ENCODE measurements at places on chromosomes 4 and X. TPM values are rescaled to one million over a fixed set of nuclear protein-coding genes. Genes with fewer than 3 reads are reported as not detected.

Gene GLUD2
- total RNA-seq, result 1.3 TPM

Gene ADH1B
- not detected for total RNA-seq

DNA sequence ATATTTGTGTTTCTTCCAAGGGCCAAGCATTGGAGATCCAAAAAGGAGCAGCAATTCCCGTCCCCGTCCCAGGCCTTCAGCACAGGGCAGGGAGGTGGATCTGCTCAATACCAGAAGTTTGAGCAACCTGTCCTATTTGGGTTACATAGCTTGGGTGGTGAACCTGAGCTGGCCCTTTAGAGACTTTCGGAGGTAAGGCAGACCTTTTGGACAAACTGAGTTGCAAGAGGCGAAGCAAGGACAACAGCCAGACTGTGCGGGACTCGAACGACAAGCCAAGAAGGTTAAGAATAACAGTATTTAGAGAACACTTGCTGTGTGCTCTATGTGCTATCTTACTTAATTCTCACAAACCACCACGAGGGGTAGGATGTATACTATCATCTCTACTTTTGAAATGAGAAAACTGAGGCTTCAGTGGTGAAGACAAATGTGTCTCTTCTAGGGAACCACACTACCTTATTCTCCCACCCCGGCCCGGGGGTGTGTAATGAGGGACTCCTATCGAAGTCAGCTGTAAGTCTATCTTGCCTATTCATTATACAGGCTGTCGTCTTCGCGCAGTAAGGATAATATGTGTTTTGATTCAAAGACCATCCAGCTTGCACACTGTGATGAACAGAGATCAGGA lies 1.3 kb downstream of the NOP14 start:
- H3K27me3 ChIP-seq, result no peaks in the 10 kb centered on the region
- peak overlapping the region; percentile 78 for H3K4me3 ChIP-seq
- H3K36me3 ChIP-seq, result peaks cover 29% of the 10 kb centered on the region

DNA sequence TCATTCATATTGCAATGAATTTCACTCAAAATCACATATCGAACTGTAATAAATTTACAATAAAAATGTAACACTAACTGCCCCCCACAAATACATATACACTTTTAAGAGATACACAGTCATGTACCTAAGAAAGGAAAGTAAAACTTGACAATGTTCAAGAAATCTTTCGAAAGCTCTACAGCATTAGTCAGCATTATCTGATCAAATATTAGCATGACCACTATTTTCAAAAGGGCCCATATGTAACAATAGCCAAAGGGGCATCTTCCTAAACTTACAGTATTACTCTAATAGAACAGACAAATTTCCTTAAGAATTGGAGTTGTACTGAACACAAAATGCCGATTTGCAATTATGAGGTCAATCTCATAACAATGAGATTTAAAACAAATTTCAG lies 51.8 kb downstream of the STX18 start:
- H3K4me3 ChIP-seq, result no peak overlapping the region
- no peaks in the 10 kb centered on the region for H3K36me3 ChIP-seq
- no peaks in the 10 kb centered on the region for H3K27me3 ChIP-seq
- no peak overlapping the region for H3K27ac ChIP-seq

DNA sequence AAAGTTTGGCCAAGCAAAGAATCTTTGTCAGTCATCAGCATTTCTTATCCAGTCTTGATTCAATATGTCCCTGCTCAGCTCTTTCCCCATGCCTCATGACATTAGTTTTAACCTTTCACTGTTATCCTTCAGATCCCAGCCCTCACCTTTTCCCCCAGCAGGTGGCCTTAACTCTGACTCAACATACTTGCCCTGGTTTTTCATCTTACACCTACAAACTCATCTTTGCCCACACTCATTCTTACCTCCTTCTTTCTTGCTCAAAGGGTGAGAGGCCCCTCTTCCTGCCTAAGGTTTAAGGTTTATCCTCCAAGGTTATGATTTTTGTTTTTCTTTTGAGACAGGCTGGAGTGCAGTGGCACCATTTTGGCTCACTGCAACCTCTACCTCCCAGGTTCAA lies 10.6 kb upstream of the ANXA5 start:
- peaks cover 43% of the 10 kb centered on the region for H3K4me1 ChIP-seq
- DNase-seq, result peak; percentile 49
- H3K27me3 ChIP-seq, result peaks cover 32% of the 10 kb centered on the region

DNA sequence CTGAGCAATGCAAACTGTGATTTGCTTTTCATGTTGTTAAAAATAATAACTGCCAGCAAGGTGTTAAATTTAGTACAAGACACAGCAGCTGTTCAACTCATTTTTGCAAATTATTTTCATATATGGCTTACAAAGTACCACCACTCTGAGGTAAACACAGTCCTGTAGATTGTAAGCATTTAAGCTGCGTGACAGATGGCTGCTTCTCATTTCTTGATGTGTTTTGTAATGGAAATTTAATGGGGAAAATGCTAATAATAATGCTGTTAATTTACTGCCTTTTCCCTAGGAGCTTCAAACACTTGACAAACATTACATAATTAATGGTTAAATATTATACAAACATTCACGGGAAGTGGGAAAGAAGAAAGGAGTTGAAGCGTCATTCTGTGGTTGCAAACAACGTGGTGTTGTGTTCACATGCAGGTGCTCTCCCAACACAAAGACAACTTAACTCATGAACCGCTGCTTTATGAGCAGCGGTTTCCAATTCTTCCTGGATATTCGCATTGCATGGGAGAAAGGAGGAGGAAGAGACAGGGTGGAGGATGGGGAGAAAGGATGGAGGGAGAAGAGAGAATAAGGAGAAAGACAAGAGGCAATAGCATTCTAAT lies 236.8 kb upstream of the VCX start:
- H3K4me1 ChIP-seq, result no peaks in the 10 kb centered on the region
- no peak for DNase-seq
- H3K4me3 ChIP-seq, result no peak overlapping the region
- H3K36me3 ChIP-seq, result no peaks in the 10 kb centered on the region
- H3K27ac ChIP-seq, result no peak overlapping the region
- no peaks in the 10 kb centered on the region for H3K27me3 ChIP-seq

- no peaks in the 10 kb centered on the region for H3K27me3 ChIP-seq
- H3K4me1 ChIP-seq, result no peaks in the 10 kb centered on the region
- no peak for DNase-seq
- H3K27ac ChIP-seq, result no peak overlapping the region
Measured at GRCh38 chr4:107183155-107183774, 147.2 kb upstream of the DKK2 start.

- H3K27ac ChIP-seq, result no peak overlapping the region
- H3K4me1 ChIP-seq, result peaks cover 11% of the 10 kb centered on the region
- H3K36me3 ChIP-seq, result no peaks in the 10 kb centered on the region
- DNase-seq, result no peak
Measured at GRCh38 chr4:56183344-56183959, 203.8 kb downstream of the AASDH start.

- no peak overlapping the region for H3K4me3 ChIP-seq
- no peaks in the 10 kb centered on the region for H3K36me3 ChIP-seq
- DNase-seq, result no peak
Measured at GRCh38 chr4:100287534-100287933, 97.3 kb upstream of the DDIT4L start.

GRCh38 chrX:21616386-21616785 lies 41.7 kb downstream of the KLHL34 start:
- no peaks in the 10 kb centered on the region for H3K36me3 ChIP-seq
- H3K4me1 ChIP-seq, result no peaks in the 10 kb centered on the region
- no peaks in the 10 kb centered on the region for H3K27me3 ChIP-seq
- no peak overlapping the region for H3K27ac ChIP-seq
- no peak for DNase-seq

Measured in activated CD4-positive, alpha-beta memory T cell treated with anti-CD3 and anti-CD28 coated beads for 36 hours (primary cell).